ENCODE measurements at places on chromosomes 5 and 9. TPM values are rescaled to one million over a fixed set of nuclear protein-coding genes. Genes with fewer than 3 reads are reported as not detected.

DNA sequence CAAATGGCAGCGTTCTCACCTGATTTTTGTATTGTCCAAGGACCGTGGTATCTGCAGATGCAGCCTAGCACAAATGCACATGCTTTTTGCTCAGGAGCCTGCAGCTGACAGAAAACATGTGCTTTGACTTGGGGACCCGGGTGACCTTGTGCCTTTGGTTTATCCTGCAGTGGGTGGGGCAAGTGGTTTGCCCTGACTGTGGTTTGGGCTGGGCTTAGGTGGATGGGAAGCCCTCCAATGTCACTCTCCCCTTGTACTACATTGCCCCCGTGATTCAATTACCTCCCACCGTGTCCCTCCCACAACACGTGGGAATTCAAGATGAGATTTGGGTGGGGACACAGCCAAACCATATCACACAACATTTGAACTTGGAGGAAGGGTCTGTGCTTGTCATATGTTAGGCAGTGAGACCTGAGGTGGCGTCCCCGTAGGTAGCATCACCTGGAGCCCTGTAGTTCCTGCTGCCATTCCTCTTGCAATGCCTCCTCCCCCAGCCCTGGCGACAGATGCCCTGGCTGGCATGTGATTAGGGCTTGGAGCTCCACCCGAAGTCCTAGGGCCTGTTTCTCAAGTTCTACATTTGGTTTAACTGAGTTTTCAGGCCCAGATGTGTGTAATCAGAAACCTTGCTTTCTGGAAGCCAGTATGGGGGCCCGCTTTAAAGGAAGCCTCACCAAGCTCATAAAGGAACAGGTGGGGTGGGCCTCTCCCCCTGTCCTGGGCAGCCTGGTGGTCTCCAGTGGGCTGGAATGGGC lies 2.1 kb downstream of the ANKRD33B start:
- DNase-seq, result no peak

GRCh38 chr5:78612227-78613150 lies 36.1 kb downstream of the LHFPL2 start:
- no peak for DNase-seq

SOX30 gene
- not detected for total RNA-seq

SPINK5 gene
- 0.91 TPM for total RNA-seq

PCDHGB5 gene
- total RNA-seq, result 14.4 TPM

PTAR1 gene
- 46.8 TPM for total RNA-seq

DNA sequence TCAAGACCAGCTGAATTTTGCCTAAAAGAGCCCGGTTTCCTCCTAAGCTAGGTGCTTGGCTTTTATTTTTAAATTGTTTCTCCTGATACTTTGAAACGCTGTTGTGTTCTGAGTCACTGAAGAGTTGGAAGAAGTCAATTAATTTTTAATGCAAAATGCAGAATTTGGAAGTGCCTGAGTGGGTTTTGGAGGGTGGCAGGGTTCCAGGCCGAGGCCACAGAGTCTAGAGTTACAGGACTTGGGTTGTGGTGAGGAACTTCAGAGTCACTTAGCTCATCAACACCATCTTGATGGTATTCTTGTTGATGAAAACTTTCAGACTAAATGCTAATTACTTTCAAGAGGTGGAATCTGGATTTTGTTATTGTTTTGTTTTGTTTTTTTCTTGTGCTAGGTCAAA lies 130.6 kb downstream of the PDZD2 start:
- DNase-seq, result no peak

Data from endothelial cell of umbilical vein (primary cell).